ENCODE measurements at places on chromosomes 2 and 18.

- no peak for DNase-seq
These were observed 96.7 kb downstream of the RHOB start for GRCh38 chr2:20543469-20544152.

DNA sequence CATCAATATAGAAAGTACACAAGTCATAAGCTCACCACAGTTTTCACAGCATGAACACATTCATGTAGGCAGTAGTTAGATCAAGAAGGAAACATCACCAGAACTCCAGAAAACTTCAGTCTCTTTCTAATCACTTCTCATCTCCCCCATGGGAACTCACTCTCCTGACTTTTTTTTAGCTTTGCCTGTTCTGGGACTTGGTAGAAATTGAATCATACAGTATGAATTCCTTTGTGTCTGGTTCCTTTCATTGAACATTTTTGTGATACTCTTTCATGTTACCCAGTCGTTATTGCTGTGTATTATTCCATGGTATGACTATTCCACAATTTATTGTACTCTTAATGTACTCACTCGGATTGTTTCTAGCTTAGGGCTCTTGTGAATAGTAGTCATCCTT lies 160.2 kb downstream of the TAF4B start:
- no peak for DNase-seq

DNA sequence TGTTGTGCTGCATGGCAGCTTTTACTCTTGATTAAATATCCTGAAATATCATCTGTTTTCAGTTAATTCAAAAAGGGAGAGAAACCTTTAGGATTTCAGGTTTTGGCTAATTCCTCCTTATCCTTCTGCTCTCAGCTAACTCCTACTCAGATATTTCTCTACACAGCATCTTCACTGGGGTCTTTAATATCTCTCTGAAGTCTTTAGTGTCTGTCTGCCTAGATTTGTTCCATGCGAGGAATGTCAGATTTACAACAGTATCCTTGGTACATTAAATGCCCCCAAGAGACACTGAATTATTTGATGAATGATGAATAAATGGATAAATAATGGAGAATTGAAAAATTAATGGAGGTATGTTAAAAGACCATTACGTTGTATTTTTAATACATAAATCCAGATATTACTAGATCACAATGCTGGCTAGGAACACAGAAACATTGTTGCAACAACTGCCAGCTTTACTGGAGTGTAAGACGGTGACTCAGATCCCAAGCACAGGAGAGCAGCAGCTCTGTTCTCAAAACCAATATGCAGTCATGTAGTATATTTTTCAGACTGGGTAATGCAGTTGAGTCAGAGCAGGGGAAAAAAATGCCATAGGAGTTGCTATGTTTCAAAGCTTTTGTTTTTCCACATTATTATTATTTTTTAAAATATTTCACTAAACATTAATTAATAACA lies 388.0 kb upstream of the SYT4 start:
- no peak for DNase-seq

DNA sequence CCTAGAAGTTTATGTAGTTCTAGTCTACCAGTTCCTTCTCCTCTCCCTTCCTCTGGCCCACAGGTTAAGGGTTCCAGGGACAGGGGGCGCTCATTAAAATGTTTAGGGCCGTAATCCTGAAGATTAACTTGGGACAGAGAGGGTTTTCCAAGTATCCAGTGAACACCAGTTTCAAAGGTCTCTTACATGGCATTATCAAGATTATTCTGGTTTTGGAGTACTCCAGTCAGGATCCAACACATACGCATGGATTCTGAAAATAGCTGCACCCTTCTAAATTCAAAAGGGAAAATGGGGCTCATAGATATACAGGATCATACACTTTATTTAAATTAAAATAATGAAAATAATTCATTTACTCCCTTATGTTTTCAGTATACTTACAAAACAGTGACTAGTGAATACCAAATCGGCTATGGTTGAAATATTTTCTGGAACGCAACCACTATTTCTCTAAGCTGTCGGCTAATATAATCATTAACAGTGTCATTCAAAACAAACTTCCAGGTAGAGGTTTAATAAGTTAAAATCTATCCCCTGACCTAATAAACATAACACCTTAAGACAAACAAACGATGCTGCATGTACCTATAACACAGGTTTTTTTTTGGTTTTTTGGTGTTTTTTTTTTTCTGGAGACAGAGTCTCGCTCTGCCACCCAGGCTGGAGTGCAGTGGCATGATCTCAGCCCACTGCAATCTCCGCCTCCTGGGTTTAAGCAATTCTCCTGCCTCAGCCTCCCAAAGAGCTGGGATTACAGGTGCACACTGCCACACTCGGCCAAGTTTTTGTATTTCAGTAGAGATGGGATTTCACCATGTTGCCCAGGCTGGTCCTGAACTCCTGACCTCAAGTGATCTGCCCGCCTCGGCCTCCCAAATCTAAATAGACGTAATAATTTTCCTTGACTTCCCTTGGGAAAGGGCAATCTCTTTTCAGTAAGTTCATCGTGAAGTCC lies 44.7 kb downstream of the MGAT4A start:
- DNase-seq: no peak

DNA sequence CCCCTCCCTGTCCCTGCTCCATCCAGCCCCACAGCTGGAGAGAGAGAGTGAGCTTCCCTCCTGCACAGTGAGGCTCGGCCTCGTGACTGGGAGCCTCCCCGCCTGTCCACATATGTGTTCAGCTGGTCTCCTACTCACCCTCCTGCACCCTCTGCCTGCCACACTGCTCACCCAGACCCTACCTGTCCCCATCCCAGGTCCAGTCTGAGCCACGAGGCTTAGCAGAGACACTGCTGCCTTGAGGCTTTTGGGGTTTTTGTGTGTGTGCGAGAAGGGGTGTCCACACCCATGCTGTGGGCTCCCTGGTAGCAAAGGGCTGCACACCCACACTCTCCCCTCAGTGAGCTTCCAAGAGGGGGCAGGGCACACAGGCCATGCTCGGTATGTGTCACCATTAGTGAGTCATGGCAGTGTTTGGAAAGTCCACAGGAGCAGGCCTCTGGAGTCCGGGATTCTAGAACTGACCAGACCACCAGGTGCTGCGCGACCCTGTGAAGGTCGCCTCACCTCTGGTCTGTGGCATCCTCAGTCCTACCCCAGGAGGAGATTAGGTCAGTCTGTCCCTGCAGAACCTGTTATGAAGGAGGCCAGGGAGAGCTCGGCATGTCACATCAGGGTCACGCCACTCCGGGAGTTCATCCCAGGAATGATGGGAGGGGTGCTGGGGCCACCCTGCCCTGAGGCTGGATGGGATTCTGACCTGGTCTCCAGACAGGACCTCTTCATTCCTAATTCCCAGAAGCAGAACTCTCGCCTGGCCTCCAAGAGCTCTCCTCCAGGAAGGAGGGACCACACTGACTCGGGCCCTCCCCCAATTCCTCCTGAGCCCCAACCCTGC lies 39.9 kb upstream of the SMAD7 start:
- DNase-seq: peak; percentile 76

DNA sequence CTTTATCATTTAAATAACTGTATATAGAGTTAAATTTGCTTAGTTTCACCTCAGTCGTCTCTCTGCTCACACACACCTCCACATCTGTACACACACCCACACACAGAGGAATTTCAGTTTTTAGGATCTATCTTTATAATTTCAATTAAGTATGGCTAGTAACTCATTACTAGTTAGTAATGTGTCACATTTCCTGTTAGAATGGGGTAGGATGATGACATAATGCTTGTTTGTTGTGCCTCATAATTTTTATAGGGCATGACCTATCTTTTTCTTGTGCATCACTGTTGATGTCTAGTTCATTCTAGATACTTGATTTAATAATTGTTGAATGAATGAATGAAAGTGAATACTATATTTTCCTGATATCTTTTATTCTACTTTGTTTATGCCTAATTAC lies 108.6 kb downstream of the AGPS start:
- DNase-seq: no peak

- DNase-seq: no peak
These were observed 15.0 kb upstream of the INO80C start for GRCh38 chr18:35512761-35513160.

GRCh38 chr2:84942166-84942565 lies 28.8 kb upstream of the KCMF1 start:
- no peak for DNase-seq

DNA sequence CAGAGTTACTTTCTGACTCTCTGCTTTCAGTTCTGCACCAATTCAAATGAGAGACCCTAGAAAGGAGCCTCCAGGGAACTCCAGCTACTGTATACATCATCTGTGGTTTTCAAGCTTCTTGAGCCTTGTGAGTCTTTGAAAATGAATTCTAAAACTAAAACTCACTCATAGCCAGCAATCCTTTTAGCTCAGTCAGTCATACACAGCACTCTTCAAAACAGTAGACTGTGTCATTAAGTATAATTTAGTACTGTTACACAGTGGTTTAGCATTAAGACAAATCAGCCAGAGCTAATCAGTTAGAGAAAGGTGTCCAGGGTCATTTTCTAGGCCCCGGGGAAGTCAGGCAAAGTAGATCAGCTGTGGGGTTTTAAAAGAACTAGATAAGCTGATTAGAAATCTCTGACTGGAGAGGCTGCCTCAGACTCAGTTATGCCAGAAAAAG lies 322.1 kb upstream of the THUMPD2 start:
- DNase-seq: no peak
